ENCODE measurements at places on chromosomes 6 and 20. TPM values are rescaled to one million over a fixed set of nuclear protein-coding genes. Genes with fewer than 3 reads are reported as not detected.

Gene PROKR2
- not detected for total RNA-seq

Gene MAFB
- total RNA-seq, result 0.83 TPM

Gene GPX5
- total RNA-seq, result not detected

Gene KCNQ5
- 15.3 TPM for total RNA-seq

Gene TAGAP
- total RNA-seq, result 38.1 TPM

Gene RCAN2
- not detected for total RNA-seq

Gene TRIM15
- 0.41 TPM for total RNA-seq

Gene LST1
- 14.6 TPM for total RNA-seq

Gene CST7
- total RNA-seq, result 115 TPM

Gene IP6K3
- not detected for total RNA-seq

Gene GLP1R
- total RNA-seq, result 0.05 TPM

Gene GUCA1A
- total RNA-seq, result 0.18 TPM

Gene FANCE
- total RNA-seq, result 21.1 TPM

Gene HLA-DQB2
- 0.30 TPM for total RNA-seq

Gene MOG
- total RNA-seq, result not detected

Gene POM121L2
- not detected for total RNA-seq

Gene CLIC5
- 3.0 TPM for total RNA-seq

Gene RFX6
- total RNA-seq, result not detected

Gene XKR7
- total RNA-seq, result not detected

Gene RWDD1
- total RNA-seq, result 40.6 TPM

Gene ADGRF1
- not detected for total RNA-seq

Gene TMEM200A
- total RNA-seq, result 1.3 TPM

Gene HEY2
- not detected for total RNA-seq

Gene FNDC1
- not detected for total RNA-seq

Gene RSPH4A
- total RNA-seq, result 0.14 TPM

Gene ZSCAN16
- 4.0 TPM for total RNA-seq

Gene DBNDD2
- 12.8 TPM for total RNA-seq

Gene TCF21
- total RNA-seq, result not detected

Gene PRPF6
- 68.9 TPM for total RNA-seq

Gene COX4I2
- not detected for total RNA-seq

Gene FAM209B
- 1.8 TPM for total RNA-seq

Gene VSX1
- total RNA-seq, result not detected

Gene ULBP1
- total RNA-seq, result 0.41 TPM

Gene RIPOR3
- total RNA-seq, result not detected

Gene BPIFB4
- total RNA-seq, result not detected

Gene LY86
- 0.57 TPM for total RNA-seq

All from activated T-helper 2 cell treated with anti-CD3 and anti-CD28 coated beads, Interferon-gamma antibody, Interleukin-2, Interleukin-4, amounts not matched to agents 10 μg/mL and 5 μg/mL and 100 μg/mL, durations not matched to agents 14 hours and 24 hours and 36 hours (primary cell).